Heart right ventricle (tissue), 16 donors: ENCODE measurements at places on chromosomes 13 and 19.

GRCh38 chr19:18135712-18136584 is 17.0 kb upstream of the PIK3R2 start:
- DNase-seq = no peak

GRCh38 chr19:12799742-12800465 is 1.7 kb downstream of the PRDX2 start:
- DNase-seq = no peak

- no peak for DNase-seq
These were observed 50.2 kb upstream of the GTF3A start for GRCh38 chr13:27374126-27374613.

DNA sequence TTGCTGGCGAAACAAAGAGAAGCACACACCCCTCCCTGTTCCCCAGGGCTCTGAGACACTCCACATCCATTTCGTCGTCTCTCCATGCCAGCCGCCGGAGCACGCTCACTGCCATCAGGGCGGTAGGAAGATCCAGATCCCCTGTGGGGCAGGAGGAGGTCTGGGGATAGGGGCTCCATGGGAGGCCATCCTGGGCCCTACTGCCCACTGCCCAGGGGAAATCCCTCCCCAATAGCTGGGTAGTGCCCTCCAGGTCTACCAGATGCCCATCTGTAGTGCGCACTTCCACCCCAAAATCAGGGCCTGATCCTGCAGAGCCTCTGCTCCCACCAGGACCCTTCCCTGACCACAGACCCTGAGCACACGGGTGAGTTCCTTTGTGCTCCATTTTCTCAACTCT is 80.3 kb downstream of the EFNB2 start:
- DNase-seq = no peak

DNA sequence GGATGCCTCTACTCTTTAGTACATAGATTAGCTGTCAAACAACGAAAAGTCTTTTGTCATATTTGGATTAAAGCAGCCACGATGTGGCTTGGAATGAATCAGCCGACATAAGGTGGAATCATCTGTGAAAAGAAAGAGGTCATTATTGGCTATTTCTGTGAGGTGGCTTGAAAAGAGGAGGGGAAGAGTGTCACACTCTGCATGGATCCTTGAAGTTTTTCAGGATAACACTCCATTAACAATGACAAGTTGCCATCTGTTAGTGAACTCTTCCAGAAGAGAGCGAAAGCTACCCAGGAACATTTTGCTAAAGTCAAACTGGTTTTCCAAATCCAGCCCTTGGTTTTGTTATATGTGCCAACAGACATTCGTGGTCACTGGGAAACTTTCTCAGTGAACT is 1604.8 kb downstream of the OLFM4 start:
- DNase-seq = no peak

- DNase-seq = no peak
These were observed 168.6 kb upstream of the RFC3 start for GRCh38 chr13:33649212-33649878.

- no peak for DNase-seq
These were observed 20.8 kb downstream of the SUGT1 start for GRCh38 chr13:52673465-52673864.

GRCh38 chr13:81664872-81665271 is 1323.9 kb upstream of the SPRY2 start:
- no peak for DNase-seq

- DNase-seq = no peak
These were observed 188.4 kb downstream of the ITGBL1 start for GRCh38 chr13:101640788-101641400.

GRCh38 chr19:50332244-50333038 is 3.3 kb upstream of the KCNC3 start:
- no peak for DNase-seq

- DNase-seq = no peak
These were observed 2.5 kb upstream of the TMEM255B start for GRCh38 chr13:113756441-113757097.

DNA sequence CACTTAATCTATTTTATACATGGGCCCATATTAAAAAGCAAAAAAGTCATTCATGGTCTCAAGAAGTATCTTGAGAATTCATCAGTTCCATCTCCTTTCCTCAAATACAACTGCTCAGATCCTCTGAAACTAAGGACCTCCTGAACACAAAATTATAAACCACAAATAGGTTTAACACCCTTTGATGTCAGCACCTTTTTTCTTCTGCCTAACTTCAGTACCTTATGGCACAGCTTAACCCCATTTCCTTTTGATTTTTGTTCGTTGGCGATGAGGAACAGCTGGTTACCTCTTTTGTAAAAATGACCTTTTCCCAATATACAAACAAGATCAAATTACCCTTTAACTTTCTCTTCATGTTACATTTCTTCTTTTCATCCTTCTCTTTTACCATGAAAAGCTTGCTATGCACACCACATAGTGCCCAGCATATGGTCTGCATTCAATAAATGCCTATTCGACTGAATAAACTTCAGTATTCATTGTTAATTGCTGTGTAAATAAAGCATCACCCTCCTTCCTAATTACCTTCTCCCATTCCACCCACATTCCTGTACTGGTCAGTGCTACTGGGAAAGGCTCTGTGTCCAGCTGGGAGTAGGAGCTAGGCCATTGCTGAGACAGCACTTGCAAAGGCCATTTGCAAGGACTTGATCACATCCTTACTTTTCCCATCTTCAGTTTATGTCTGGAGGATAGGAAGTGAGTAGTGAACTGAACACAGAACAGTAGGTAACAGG is 317.9 kb downstream of the SHISA2 start:
- DNase-seq = no peak

- no peak for DNase-seq
These were observed 12.0 kb downstream of the DLEU7 start for GRCh38 chr13:50831512-50831911.

- DNase-seq = no peak
These were observed 12.1 kb downstream of the ZBTB7A start for GRCh38 chr19:4054441-4055208.

DNA sequence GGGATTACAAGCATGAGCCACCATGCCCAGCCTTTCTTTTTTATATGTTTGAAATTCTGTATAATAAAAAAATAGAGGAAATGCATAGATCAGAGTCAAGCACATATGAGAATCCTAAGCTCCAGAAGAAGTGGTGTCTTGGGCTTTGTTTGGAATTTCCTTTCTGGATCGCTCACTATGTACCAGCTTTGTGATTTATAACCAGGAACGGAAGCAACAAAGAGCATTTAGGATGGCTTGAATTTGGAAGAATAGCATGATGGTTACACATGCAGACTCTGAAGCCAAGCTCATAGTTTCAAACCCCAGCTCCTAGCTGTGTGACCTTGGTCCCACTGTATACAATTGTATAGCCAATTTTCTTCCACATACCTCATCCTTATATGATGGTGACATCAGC is 28.0 kb upstream of the SLC15A1 start:
- DNase-seq = no peak

DNA sequence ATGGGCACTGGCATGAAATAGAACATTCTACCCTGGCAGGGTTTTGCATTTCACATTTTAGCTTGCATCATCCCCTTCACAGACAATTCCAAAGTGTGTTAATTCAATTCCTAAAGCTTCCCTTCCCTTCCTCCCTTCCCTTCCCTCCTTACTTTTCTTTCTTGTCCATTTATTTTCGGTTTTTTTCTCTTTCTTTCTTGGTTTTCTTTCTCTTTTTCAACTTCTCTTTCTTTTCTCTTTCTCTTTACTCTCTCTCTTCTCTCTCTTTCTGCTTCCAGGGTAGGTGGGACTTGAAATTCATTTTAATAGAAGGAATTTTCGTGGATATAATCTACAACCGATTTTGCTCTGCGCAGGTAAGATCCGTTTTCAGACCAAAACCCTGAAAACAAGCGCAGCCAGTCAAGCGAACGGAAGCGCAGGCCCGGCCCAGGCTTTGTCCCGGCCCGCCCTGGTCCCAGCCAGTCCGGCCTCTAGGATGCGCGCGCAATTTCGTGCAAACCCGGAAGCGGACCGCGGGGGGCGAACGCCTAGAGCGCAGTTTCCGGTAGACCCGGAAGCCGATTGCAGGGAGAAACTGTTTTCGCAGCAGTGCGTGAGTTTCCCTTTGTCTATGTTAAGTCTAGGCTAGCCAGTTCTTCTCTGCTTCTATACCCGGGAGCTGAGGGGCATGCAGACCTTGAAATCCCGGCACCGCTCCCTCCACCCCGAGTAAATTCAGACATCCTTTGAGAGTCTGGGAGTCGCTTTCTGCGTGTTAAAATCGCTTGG is at the start of gene ZNF528:
TSS of gene ZNF528 (plus strand) at position 540 of the 771 bp plus-strand sequence. CDS start 4,165 bp downstream, outside the sequence.
- peak; percentile 98 for DNase-seq

DNA sequence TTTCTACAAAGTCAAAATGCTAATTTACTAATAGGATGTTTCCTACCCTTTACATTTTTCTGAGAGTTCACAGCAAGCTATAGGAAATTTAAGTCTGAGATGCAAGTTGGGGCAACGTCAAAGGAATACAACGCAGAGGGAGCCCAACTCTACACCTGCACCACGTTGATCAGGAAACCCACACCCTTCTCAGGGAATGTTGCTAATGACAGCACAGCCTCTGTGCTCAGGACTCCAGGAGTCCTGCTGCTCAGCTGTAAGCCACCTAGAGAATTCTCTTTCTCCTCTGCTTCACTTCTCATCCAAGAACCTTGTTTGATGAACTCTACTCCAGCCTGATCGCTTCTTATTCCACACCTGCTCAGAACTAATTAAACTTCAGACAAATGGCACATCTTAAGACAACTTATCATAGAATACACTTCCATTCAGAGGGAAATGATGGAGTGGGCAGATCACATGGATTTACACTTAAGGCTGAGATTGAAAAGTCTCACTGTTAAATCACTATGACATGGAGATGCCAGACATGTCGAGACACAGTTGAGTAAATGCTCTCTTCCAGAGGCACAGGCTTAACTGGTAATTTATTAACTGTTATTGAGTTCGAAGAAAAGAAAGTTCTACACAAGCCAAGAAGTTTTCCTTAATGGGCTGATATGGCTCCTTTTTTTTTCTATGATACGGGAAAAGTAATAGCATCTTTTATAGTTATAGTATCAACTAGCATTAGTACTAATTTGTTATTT is 811.6 kb upstream of the ARGLU1 start:
- no peak for DNase-seq

DNA sequence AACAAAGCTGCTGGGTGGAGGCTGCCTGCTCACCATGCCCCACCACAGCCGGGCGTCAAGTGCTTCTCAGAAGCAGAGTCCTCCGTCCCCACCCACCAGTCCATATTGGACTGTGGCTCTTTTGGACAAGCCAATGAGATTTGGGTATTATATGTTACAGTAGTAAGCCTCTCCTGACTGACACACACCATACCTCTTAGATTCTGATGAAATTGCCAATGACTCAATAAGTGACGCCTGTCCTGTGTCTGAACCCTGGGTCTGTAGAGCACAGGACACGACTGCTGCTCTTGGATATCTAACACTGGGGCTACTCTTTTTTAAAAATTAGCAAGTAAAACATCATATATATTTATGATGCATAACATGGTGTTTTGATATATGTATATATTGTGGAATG is 44.8 kb upstream of the UBAC2 start:
- no peak for DNase-seq

- no peak for DNase-seq
These were observed 47.5 kb upstream of the LSM14A start for GRCh38 chr19:34124828-34125227.

DNA sequence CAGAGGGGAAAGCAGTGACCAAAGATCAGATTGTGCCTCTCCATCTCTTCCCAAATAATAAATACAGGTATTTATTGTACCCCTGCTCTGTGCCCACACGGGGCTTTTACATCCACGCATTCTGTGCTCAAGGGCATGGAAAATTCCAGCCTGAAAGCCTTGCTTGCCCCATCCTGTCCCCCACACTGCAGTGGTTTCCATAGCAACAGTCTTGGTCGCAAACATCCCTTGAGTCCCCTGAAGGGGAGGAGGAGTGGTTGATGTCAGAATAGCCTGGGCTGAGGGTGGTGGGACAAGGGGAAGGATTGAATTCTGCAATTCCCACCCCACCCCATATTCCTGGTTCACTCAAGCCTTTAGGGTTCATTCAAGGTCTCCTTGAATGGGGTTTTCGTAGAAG is 41.0 kb upstream of the USP29 start:
- DNase-seq = no peak

GRCh38 chr13:113140677-113141600 is 17.5 kb upstream of the PROZ start:
- DNase-seq = no peak

DNA sequence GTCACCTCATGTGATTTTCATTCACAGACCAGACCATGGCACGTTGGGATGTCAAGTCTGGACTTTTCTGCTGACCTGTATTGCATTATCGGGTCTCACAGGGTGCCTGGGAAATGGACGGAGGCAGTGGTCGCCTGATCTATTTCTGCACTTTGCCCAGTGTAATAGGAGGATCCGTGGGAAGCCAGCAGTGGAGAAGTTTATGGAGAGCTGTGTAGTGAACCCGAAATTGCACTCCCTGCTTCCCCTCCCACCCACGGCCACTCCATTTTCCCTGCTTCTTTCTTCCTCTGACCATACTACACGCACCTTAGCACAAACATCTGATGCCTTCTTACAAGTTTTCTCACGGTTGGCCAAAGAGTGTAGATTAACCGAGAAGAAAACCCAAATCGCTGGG is 16.9 kb downstream of the EFNB2 start:
- no peak for DNase-seq

DNA sequence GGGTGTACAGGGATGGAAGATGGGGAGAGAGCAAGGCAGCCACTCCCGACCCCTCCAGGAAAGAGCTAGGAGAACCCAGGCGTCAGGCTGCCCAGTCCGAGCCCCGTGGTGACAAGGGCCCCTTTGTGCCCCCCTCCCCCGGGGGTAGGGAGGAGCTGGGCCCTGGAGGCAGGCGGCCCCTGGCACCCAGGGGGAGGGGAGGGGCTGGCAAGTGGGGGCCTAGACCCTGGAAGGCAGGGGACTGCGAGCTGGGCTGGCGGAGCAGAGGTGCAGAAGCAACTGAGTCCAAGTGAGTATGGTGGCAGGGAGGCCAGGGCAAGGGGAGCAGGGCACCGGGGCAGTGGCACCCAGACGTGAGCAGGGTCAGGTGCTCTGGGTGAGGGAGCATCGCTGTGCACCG is at the start of gene MAG:
TSS of gene MAG (plus strand) at position 246 of the 400 bp plus-strand sequence. CDS start 3,248 bp downstream, outside the sequence.
- DNase-seq = no peak

- DNase-seq = no peak
These were observed 1.4 kb upstream of the OR7G3 start for GRCh38 chr19:9128171-9128570.

- DNase-seq = no peak
These were observed 5.0 kb downstream of the ANO8 start for GRCh38 chr19:17329366-17330261.
